ENCODE measurements at places on chromosomes 6 and 20.

DNA sequence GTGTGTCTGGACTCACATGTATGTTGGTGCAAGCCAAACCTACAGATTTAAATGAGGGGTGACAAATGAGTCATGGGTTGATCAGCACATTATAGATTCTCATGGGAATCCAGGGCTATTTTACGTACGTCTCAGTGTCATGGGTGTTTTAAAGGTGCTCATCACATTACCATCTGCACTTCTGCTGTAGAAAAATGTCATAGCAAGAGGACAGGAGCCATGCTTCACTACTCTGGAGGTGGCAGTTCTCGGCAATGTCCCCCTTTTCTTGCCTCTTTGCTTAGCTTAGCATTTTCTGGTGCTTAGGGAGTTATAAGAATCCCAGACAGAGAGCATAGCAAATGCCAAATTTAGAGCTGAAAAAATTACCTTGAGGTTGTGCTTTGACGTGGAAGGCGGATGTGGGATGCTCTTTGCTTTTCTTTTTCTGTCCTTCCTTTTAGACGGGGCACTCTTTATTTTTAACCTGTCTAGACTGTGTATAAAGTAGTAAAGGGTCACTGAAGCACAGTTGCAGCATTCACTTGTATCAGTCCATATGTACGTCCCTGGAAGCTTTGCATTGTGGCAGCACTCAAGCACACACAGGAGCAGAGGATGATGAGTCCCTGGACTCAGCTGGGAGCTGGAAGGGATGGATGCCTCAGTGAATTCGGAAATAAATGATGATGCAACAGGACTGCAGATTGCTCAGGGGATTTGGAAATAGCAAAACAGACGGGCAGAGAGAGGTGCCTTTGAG lies 139.7 kb downstream of the SYNDIG1 start:
- DNase-seq = no peak

GRCh38 chr6:169092375-169092774 lies 161.3 kb downstream of the THBS2 start:
- DNase-seq = no peak

- DNase-seq = no peak
These were observed 73.6 kb downstream of the NOL4L start for GRCh38 chr20:32511358-32512046.

DNA sequence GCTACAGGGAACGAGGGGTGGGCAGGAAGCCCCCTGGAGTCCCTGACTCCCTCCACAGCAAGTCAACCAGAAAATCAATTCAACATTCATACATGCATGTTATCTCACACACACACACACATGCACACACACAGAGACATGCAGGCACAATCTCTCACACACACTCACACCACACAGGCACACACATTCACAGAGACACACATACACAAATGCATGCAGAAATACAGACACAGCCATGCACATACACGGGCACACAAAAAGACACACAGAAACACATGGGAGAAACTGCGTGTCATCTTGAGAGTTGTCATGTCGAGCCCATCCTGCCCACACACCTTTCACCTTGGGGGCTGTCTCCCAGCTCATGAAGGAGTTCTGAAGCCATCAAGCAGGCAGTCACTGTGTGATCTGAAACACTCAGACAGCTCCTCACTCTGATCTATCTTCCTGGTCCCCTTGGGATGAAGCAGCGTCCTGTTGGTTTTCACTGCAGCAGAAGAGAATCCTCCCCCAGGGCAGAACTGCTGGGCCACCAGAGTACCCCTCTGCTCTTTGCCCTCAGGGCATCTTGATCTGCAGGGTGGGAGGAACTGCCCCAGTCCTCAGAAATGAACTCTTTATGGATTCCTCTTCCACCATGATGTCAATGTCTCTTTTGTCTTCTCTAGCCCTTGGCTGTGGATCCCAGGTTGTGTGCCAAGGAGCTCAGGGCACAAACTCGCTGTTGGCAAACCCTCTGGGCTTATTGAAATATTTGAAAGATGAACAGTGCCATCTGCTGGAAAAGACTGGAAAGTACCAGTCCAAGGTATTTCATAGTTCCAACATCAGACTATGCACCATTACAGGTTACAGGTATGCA lies 8.8 kb downstream of the RAET1L start:
- DNase-seq = peak; percentile 75

GRCh38 chr20:64156886-64157875 lies 7.1 kb upstream of the MYT1 start:
- DNase-seq = no peak

DNA sequence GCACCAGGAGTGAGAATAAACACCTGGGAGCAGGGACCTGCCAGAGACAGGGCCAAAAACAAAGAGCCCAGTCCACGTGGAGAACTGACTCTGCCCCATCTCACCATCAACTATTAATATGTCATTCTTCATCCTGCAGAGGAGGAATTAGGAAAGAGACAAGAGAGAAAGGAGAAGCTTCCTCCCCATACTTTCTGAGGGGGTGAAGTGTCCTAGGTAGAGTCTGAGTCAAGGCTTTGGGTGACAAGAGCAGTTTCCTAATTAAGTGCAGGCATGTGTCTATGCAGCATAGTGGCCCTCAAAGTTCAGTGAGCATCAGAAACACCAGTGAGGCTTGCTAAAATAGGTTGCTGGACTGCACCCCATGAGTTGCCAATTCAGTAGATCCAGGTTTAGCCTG lies 40.7 kb upstream of the BMP2 start:
- DNase-seq = no peak

DNA sequence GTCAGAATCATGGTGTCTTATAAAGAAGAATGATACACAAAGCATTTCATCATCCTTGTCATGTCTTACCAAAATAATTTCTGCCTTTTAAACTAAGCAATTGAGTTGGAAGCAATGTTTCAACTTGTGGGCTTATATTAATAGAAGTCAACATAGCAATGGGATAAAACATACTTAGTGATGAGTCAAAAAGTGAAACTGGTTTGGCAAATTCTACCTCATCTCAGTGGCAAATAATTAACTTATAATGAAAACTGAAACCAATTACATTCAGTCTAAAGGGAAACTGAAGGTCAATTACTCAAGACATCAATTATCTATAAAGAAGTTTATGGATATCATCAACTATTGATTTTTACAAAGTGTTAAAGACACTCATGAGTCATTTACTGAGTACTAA lies 463.8 kb downstream of the BMP2 start:
- no peak for DNase-seq

GRCh38 chr6:109187399-109188114 lies 92.2 kb downstream of the CEP57L1 start:
- peak; percentile 43 for DNase-seq

DNA sequence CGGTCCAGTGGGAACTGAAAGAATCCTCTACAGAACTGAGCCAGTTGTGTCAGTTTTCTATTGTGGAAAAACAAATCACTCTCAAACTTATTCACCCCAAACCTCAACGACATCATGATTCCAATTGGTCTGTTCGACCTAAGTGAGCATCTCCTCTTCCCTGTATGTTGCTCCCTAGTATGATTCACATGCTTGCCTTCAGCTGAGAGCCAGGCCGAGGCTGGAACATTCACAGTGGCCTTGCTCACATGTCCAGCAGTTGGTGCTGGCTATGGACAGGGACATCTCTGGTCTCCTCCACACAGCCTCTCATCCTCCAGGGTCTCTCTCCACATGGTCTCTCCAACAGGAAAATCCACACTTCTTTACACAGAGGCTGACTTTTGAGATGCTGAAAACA lies 28.3 kb upstream of the TMEM181 start:
- DNase-seq = no peak

- no peak for DNase-seq
These were observed 512.7 kb upstream of the JAG1 start for GRCh38 chr20:11186301-11187008.

- no peak for DNase-seq
These were observed 14.3 kb upstream of the INSM1 start for GRCh38 chr20:20353576-20353975.

DNA sequence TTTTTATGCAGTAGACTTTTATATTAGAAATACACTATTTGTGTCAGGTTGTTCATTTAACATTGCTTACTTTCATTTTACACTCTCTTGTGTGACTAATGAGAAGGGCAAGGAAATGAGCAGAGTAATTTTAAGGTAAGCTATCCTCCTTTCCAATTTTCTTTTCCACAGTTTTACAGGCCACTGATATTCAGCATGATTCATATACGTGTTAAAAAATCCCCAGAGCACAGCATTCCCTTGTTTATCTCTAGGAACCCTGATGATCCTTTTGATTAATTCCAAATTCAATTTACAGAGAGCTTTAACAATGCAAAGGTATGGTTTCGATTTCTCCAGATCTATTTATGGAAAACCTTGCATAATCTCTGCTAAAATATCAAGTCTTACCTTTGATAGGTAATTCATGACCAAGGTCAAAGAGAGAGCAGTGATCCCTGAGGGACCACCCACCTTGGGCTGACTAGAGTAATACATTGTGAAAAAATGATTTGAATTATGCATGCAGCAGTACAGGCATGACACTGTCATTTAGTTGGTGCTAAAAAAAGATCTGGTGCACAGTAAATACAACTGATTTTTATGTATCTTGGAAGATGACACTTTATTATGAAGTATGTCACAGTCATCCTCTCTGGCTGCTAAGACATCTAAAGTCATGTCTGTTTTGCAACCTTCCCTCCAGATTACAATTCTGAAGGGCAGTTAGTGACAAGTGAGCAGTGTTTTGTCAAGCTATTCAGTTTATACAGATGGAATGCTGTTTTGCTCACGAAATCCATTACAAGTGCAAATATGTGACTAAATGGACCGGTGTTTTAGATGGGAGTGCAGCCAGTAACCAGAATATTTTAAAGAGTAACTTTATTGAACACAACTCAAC lies 736.6 kb downstream of the EPHA7 start:
- DNase-seq = no peak

- DNase-seq = no peak
These were observed 16.2 kb downstream of the METTL24 start for GRCh38 chr6:110341663-110342596.

DNA sequence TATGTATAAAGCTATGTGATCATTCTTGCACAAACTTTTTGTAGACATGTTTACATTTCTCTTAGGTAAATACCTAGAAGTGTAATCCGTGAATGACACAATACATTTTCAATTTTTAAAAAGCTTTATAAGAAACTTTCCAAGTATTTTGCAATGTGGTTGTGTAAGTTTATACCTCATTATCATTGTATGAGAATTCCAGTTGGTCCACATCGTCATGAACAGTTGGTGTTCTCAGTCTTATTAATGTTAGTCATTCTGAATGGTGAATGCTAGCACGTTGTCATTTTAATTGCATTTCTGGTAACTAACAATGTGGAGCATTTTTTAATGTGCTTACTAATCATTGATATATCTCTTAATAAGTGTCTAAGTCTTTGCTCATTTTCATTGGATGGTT lies 116.5 kb upstream of the F13A1 start:
- DNase-seq = no peak

- peak; percentile 96 for DNase-seq
These were observed 51.9 kb upstream of the SLC22A16 start for GRCh38 chr6:110528101-110528929.

GRCh38 chr20:1942486-1943274 lies 47.5 kb downstream of the SIRPA start:
- DNase-seq = no peak

GRCh38 chr6:82259389-82259788 lies 11.8 kb upstream of the IBTK start:
- DNase-seq = no peak

DNA sequence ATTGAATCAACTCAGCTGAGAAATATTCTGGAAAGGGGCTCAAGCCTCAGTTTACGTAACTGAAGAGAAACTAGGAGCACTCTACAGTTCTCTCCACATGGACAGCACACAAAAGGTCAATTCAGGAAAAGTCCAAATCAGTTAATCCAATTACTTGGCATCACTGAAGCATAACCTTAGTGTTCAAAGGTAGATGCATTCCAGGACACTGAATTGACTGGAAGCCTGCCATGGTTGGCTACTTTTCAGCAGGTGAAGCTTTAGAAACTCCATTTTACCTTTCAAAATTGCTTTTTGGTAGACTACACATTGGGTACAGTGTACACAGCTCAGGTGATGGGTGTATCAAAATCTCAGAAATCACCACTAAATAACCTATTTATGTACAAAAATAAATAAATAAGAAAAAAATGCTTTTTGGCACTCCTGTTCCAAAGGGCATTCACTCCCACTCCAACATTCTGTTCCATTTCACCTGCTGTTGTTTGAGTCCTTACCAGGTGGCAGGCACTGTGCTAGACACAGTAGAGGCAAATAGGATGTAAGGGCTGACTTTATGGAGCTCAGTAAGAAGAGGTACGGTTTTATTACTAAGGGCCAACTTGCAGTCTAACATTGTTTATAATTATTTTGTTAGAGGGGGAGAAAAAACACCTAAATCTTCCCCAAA lies 153.4 kb downstream of the FAXC start:
- no peak for DNase-seq

DNA sequence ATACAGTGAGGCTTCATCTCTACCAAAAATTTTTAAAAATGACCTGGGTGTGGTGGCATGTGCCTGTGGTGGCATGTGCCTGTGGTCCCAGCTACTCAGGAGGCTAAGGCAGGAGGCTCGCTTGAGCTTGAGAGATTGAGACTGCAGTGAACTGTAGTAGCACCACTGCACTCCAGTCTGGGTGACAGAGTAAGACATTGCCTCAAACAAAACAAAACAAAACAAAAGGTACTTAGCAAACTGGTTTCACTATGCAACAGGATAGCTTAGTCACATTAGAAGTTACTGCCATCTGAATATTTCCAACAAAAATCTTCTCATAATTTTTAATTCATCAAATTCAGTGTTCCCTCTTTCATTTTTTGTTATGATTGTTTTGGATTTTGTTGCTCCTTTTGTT lies 137.9 kb downstream of the QRSL1 start:
- DNase-seq = no peak

GRCh38 chr6:45003387-45003786 lies 324.7 kb upstream of the RUNX2 start:
- DNase-seq = no peak

GRCh38 chr6:362924-363249 lies 28.7 kb upstream of the IRF4 start:
- DNase-seq = no peak

DNA sequence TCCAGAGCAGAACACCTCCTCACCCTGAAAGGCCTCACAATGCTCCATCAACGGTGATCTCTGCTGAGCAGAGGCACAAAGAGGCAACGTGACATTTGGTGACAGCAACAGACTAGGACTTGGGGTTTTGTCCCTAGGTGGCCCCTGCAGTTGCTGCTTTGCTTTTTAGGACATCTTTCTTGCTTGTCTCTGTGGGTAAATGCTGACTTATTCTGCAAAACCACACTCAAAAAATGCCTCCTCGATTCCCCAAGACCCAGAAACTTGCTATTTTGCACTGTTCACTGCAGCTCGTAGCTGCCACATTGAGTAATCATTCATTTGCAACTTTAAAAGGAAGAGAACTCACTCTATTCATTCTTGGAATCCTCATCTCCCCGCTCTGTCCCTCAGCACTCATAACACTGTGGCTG lies 209.9 kb downstream of the LY86 start:
- no peak for DNase-seq
